ENCODE measurements at places on chromosomes 4 and X. TPM values are rescaled to one million over a fixed set of nuclear protein-coding genes. Genes with fewer than 3 reads are reported as not detected.

GRCh38 chr4:180950377-180950776, 1292.8 kb upstream of the TENM3 start:
- DNase-seq, result no peak

DNA sequence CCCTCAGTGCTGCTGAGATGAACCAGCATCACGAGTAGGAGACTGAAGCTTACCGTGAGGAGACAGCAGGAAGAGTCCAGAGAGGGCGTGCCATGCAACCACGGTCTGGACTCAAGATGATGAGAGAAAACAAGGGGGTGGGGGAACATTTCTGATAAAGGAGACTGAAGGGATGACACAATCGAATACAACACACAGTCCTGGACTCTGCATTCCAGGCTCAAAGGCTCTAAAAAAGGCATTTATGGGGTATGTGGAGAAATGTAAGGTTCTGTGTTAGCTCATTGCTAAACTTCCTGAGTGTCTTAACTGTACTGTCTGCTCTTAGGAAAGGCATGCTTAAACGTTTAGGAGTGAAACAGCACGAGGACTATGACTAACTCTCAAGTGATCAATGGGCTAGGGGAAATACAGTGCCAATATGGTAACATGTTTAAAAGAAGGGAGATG, 20.6 kb upstream of the IRAK1 start:
- no peak for DNase-seq

DNA sequence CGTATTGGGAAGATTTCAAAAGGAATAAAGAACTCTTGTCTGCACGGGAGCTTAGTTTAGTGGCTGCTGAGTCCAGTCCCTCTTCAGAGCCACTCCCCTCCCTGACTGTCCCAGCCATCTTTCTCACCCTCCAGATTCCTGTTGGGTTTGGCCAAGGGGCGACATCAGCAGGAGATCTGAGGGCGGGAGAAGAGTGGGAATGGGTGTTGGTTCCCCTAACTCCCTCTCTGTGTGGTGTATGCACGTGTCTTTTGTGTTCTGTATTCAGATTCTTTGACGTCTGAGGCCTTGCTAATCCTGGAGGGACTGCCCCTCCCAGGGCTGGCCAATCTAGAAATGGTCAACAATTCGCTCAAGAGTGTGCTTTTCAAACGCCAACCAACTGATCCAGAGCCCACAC, 37.4 kb downstream of the CYTL1 start:
- no peak for DNase-seq

GRCh38 chr4:153115322-153116290, 88.6 kb upstream of the TRIM2 start:
- no peak for DNase-seq

DNA sequence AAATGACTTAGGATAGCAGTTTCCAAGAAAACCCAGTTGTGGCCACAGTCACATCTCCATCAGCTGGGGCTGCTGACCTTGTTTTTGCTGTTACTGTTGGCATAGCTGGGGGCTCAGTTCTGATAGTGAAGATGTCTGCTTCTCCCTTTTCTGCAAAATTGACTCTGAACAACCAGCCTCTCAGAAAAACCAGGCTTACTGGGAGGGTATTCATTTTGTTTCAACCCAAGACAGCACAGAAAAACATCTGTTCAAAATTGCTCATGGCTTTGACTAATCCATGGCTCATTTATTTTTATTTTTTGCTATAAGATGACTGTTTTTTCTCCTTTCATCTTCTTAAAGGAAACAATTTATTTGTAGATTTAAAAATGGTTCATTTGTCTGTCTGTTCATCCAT, 53.1 kb downstream of the RASL11B start:
- no peak for DNase-seq

DNA sequence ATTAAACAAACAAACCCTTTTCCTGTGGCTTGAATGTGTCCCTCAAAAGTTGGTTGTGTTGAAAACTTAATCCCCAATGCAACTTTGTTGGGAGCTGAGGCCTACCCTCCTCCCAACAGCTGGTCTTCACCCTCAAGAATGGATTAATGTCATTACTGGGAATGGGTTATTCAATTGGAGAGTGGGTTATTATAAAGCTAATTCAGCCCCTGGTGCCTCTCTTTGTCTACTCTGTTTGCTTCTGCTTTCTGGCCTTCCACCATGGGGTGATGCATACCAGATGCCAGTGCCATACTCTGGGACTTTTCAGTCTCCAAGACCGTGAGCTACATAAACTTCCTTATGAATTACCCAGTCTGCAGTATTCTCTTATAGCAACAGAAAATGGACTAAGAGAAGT, 706.5 kb downstream of the CCSER1 start:
- DNase-seq, result no peak

- no peak for DNase-seq
Measured at GRCh38 chr4:61771056-61771455, 570.9 kb downstream of the ADGRL3 start.

- no peak for DNase-seq
Measured at GRCh38 chrX:10360116-10360515, 203.3 kb downstream of the CLCN4 start.

- no peak for DNase-seq
Measured at GRCh38 chr4:52099860-52100461, 48.9 kb downstream of the SPATA18 start.

DNA sequence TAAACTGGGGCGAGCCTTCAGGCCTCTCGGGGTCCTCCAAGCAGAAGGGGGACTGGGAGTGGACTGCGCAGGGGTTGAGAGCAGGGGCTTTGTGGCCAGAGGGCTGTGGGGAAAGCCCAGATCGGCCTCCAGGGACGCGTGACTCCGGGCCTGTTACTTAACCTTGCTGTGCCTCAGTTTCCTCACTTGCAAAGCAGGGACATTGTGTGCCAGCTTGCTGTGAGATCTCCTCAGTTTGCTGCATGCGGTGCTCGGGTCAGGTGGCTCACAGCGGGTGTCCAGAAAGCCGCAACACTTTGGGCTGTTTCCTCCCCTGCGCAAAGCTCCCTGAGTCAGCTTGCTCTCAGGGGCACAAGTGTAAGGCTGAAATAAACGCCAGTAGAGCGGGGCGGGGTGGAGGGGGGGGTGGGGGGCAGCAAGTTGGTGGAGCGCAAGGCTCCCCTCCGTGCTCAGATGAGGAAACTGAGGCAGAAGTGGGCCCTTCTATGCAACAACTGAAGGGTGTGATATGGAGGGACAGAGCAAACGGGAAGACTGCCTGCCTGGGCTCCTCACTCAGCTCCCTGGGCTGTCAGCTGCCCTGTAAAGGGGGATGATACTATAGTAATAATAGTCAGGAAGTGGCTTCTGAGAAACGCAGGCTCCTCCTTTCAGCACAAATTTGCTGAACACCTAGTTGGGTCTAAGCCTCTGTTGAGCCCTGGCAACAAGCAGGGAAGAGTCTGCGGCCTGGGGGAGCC, 101.0 kb downstream of the HMX1 start:
- DNase-seq, result no peak

- DNase-seq, result no peak
Measured at GRCh38 chr4:31370866-31371465, 650.8 kb downstream of the PCDH7 start.

DNA sequence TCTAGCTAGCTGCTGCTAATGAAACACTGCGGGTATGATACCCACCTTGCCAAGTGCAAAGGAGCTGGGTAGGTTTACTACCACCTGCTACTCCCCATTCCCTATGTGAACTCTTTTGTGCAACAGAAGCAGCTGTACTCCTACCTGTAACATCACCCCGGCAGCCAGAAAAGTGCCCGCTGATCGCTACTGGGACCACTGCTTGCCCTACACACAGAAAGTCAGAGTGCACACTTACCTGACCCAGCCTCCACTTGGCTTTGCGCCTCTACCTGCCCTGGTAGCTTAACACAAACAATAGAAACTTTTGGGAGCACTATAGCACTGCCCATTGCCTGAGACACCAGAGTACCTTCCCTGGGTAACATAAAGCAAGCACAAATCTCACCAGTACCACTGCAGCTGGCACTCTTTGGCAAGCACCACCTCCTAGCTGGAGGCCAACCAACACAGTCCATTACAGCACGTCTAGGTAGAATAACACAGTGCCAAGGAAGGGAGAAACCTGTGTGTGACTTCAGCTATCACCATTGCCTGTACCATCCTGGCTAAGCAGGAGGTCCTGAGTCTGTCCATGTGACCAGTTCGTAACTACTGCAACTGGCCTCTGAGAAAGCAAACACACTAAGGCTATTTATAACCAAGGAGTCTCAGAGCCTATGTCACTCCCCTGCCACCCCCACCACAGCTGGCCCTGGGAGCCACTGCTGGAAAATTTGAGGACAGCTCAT, 80.1 kb downstream of the CENPC start:
- DNase-seq, result no peak

- DNase-seq, result peak; percentile 81
Measured at GRCh38 chr4:74632634-74633033, 161.7 kb downstream of the BTC start.

DNA sequence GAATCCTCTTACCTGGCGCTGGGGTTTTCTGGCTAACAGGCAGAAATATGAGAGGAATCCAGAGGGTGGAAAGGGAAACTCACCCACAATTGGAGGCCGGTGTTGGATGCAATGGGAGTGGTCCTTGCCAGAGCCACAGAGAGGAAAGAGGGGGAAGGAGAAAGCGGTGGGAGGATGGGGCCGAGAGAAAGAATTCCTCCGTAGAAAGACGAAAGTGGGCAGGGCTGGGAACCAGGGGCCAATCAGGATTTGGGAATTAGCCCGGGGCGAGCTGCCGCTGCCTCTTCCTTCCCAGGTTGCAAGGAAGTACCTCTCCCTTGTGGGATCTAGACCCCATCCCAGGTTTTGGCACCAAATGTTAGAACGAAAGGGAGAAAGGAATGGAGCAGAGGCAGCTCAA, 83.1 kb upstream of the SPIN4 start:
- no peak for DNase-seq

DNA sequence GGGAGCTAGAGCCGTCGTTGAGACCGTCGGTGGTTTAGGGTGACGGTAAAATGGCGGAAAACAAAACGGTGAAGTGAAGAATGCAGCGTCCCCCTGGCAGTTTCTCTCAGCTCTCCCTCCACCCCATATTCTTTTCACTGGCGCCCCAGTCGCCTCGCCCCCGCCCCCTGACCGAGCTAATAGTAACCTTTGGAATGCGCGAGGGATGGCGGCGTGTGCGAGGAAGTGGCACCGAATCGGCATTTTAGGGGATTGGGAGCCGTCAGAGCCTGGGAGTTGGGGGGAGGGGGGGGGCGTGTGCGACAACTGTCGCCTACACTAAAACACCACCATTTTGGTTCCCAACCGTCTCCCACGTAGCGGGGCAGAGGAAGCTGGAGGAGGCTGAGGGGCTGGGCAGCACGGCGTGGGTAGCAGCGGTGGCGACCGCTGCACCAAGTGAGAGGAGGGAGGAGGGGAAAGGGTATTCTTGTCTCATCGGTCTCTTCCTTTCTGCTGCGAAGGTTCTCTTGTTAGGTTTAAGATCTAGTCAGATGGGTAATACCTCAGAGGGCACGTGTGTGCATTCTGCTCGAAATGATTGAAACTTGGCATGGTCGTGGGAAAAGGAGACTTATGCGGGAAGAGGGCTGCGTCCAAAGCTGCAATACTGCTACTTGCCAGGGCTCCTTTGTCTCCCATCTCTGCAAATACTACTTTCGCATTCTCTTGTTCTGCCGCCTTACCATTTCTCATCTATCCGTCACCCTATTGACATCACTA, 840 bp downstream of the ZNF711 start:
- DNase-seq, result no peak

- no peak for DNase-seq
Measured at GRCh38 chr4:69793732-69794131, 33.3 kb upstream of the SULT1B1 start.

- no peak for DNase-seq
Measured at GRCh38 chr4:148632476-148632875, 190.3 kb upstream of the NR3C2 start.

DNA sequence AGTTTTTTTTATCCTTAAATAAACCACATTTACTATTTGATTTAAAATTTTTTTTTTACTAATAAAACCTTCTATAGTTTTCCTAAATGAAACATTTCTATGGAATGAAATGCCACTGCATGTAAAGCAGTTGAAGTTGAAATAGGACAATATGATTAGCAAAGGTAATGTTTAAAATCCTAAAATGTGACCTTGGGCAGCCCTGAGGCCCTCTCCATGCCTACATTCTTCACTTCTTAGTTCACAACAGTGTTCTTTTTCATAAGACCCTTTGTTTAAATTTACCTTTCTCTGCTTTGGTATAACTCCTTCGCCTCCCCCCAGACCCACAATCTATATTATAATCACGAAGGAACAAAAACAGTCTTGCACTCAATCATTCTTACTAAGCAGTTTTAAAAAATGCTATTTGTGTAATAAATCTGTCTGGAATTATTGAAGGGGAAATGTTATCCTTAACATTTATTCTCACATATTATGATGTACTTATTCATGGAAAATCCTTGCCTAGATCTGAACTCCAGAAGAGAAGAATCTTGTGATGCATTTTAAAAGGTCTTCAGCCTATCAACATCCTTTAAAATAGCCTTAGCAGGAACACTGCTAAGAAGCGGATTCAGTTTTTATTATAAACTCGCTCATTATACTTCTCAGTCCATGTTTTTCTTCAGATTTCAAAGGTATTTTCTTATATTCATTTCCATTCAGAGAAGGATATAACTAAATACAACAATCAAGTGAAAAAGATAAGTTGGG, 124.6 kb upstream of the NAP1L5 start:
- no peak for DNase-seq

GRCh38 chrX:30005813-30006212, 209.6 kb upstream of the MAGEB2 start:
- DNase-seq, result no peak

DNA sequence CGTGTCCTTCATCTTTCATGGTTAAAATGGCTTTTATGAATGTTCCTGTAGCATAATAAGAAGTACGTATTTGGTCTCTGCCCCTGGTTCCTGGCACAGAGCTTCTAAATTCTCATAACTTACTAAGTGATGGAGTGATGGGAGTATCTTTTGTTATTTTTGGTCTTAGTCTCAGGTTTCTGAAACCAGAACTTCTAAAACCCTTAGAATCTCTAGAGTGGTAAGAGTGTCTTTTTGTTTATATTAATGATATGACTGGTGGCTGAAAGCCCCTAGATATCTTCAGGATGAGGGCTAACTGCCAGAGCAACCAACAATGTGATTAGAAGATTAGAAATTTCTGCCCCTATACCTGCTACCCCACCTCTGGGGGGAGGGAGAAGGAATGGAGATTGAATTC, 45.8 kb upstream of the BBS12 start:
- no peak for DNase-seq

GRCh38 chr4:170083541-170083940, 6.2 kb downstream of the AADAT start:
- no peak for DNase-seq

LRRC66 gene
- 0.13 TPM for total RNA-seq

PTCHD1 gene
- under 0.01 TPM for total RNA-seq

HSFX1 gene
- total RNA-seq, result 0.40 TPM

RBM46 gene
- total RNA-seq, result not detected

PRR27 gene
- total RNA-seq, result not detected

TACR3 gene
- total RNA-seq, result not detected

C4orf33 gene
- 6.5 TPM for total RNA-seq

TMEM31 gene
- total RNA-seq, result not detected

MAGED4B gene
- total RNA-seq, result 7.9 TPM

TMPRSS11D gene
- not detected for total RNA-seq

LEF1 gene
- total RNA-seq, result not detected

CT83 gene
- not detected for total RNA-seq

GABRQ gene
- total RNA-seq, result not detected

CORIN gene
- total RNA-seq, result 0.56 TPM

RPS6KA6 gene
- total RNA-seq, result 0.95 TPM

KCNE5 gene
- 0.13 TPM for total RNA-seq

FGFBP2 gene
- not detected for total RNA-seq

All from pulmonary artery endothelial cell (primary cell).